NCI-H446 (cell line): ENCODE measurements at places on chromosomes 1 and 21.

DNA sequence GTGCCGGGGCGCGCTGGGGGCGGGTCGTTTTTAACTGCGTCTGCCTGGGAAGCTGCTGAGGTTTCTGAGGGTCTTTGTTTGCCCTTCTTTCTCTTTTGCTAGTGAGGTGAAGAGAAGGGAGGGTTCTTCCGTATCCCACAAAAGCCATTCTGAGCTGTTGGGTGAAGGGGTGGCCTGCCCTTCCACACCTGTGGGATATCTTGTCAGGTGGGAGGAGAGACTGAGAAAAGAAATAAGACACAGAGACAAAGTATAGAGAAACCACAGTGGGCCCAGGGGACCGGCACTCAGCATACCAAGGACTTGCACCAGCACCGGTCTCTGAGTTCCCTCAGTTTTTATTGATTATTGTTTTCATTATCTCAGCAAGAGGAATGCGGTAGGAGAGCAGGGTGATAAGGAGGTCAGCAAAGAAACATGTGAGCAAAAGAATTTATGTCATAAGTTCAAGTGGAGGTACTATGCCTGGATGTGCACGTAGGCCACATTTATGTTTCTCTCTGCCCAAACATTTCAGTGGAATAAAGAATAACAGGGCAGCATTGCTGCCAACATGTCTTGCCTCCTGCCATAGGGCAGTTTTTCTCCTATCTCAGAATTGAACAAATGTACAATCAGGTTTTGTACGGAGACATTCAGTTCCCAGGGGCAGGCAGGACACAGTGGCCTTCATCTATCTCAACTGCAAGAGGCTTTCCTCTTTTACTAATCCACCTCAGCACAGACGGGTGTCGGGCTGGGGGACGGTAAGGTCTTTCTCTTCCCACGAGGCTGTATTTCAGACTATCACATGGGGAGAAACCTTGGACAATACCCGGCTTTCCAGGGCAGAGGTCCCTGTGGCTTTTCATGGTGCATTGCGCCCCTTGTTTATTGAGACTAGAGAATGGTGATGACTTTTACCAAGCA lies 972 bp downstream of the PGBD2 start:
- no peak for DNase-seq

- no peak for DNase-seq
These were observed 169.8 kb downstream of the SYT2 start for GRCh38 chr1:202540448-202540847.

DNA sequence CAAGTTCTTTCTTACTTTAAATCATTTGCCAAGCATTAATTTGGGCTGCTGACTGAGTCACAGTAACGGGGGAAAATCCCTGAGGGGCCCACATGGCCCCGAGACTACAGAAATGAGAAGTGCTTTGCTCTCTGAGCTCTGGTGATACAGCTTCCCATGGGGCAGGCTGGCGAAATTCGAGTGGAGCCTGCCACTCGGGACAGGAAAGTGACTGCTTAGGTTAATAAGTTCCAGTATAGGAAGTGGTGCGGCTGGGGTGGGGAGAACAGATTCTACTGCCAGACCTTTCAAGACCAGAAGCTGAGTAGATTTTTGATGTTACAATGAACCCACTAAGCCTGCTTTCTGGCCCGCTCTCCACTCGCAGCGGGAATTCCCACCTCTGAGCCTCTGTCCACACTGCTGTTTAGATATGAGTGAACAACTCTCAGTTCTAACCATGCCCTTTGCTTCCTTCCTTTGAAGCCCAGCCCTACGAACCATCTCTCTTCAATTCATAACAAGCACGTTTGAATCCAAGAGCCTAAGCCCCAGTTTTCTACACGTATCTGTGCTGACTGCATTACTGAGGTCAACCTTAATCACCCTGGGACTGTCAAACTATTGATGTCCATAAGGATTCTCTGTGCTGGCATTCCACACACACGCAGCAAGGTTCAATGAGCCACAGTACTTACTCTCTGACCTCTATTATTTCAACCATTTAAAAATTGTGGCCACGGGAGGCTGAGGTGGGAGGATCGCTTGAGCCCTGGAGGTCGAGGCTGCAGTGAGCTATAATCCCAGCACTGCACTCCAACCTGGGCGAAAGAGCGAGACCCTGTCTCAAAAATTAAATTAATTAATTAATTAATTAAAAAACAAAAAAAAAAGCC lies 9.6 kb downstream of the ZBTB17 start:
- DNase-seq: no peak

DNA sequence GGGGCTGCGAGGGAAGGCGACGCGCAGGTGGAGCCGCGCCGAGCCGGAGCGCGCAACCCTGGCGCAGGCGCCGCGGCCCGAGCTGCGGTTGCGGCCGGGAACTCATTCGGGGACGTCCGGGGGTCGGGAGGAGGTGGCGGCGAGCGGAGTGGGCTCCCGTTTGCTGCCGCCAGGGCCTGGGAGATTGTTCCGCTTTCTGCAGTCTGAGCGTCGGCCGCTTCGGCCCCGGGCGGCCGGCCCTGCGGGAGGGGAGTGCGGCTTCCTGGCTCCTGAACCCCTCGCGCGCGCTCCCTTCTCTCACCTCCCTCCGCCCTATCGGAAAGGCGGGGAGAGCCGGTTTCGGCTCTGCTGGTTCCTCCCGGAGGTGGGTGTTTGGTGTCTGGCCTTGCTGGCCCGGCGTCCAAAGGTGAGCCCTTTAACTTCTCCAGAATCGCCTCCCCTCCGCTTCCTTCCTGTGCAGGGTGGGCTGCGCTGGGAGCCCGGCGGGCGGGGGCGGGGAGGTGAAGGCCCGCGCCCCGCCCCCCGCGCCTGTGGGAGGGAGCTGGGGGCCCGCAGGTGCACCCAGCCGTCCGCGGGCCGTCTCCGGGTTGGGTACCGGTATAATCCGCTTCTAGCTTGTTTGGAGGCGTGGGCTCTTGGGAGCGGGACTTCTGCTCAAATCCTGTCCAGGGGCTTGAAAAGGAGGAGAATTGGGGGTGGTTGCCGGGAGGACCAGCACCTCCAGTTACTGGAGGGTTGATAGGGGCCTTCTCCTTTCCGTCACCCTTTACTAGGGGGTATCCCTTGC lies 683 bp downstream of the LRRC8D start:
- peak; percentile 52 for DNase-seq

- no peak for DNase-seq
These were observed 7.6 kb downstream of the PPFIA4 start for GRCh38 chr1:203033917-203034316.

DNA sequence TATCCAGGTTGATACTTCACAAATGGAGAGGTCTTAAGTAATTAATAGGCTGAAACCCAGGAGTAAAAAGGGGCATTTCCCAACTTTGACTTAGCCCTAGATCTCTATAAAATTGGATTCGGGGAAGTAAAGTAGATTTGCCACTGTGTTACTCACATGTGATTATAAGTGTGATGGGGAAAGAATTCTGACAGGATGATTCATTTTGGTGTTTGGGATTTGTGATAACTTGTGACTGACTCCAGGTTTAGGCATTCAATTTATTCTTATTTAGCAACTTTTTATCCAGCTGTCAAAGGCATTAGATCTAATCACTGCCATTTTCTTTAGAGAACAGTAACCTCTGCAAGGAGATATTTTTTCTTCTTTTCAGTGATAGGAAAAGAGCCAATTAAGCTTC lies 175.5 kb downstream of the ASTN1 start:
- DNase-seq: no peak

GRCh38 chr1:58155418-58156123 lies 391.0 kb downstream of the OMA1 start:
- no peak for DNase-seq

DNA sequence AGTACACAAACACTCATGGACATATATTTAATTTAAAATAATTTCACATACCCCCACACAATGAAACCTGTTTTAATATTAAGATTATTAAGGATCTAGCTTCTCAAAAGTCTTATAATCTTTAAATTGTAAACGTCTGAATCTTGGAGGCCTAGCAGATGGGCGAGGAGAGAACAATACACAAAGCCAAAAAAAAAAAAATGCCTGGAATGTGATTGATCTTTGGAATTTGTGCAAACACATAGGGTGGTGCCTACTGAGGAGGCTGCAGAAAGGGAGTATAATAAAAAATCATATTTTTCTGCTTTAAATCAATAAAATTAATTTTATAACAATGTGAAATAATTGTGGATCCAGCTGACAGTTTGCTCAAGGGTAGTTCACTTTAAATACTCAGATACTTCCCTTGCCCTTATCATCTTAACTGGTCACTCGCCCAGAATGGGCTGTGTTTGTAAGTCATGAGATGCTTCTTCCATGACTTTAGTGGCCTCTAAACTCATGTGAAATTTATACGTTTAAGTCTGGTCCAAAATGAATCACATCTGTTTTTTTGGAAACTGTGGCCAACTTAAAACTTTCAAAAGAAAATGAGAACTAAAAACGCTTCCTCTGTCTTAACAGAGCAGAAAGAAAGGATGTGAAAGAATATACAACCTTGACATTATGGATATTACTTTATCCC lies 802.8 kb upstream of the CXADR start:
- no peak for DNase-seq

DNA sequence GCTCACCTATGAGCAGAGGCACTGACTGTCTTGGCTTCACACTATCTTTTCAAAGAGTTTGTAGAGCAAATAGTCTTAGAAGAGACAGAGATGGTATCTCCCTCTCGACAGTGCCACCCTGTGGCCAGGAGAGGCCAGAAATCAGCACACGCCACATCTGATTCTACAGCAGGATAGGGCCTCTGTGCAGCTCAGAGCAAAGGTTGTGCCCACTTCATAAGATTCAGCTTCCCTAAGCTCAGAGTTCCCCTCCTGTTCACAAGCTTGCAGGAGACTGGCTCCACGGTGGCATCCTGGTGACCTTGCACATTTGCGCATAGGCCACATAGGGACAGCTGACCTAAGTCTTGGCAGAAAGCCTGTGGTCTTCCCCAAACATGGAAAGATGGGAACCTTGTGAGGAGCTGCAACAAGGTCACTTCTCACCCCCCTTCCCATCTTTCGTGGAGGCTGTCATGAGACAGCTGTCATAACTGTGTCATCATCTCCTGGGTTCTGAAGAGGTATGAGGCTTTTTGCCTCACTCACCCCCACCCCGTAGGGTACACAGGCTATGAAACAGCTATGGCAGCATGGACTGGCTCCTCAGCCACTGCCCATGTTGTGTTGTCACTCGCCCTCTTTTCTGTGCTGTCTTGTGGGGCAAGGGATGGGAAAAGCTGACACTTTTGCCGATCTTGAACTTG lies 3.0 kb downstream of the ITLN2 start:
- peak; percentile 50 for DNase-seq

GRCh38 chr1:164583196-164583595 lies 24.2 kb downstream of the PBX1 start:
- DNase-seq: no peak

DNA sequence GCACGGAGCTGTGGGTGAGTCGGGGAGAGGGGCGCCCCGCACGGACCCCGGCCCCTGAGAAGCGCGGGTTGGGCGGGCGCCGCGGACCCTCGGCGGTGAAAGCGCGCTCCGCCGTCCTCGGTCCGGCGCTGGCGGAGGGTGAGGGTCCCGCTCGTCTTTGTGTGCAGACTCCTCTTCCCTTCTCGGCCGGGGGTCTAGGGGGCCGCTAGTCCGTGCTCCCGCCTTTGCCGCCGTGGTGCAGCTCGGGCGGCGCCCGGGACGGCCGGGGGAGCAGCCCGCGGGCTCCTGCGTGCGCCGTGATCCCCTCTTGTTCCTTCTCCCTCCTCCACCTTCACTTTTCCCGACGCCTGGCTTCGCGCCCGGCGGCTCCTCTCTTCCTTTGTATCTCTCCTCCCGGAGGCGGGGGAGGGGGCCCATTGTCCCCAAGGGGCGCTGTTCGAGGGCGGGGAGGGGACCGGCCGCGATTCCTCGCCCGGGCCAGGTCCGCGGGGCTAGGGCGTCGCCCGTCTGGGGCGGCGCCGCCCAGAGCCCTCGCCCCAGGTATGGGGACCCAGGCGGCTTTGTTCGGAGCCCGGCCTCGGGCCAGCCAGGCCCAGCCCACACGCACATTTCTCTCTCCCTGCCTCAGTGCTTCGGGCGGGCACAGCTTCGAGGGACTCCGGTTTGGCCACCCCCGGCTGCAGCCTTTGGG lies 519 bp downstream of the FNBP1L start:
- DNase-seq: peak; percentile 65

GRCh38 chr21:28675331-28676041 lies 317.2 kb downstream of the LTN1 start:
- DNase-seq: peak; percentile 18

GRCh38 chr1:89733748-89734147 lies 87.1 kb upstream of the LRRC8D start:
- DNase-seq: no peak

GRCh38 chr1:7299329-7299799 lies 471.7 kb upstream of the VAMP3 start:
- DNase-seq: peak; percentile 45

- DNase-seq: no peak
These were observed 9.3 kb downstream of the CHD5 start for GRCh38 chr1:6170742-6171201.

DNA sequence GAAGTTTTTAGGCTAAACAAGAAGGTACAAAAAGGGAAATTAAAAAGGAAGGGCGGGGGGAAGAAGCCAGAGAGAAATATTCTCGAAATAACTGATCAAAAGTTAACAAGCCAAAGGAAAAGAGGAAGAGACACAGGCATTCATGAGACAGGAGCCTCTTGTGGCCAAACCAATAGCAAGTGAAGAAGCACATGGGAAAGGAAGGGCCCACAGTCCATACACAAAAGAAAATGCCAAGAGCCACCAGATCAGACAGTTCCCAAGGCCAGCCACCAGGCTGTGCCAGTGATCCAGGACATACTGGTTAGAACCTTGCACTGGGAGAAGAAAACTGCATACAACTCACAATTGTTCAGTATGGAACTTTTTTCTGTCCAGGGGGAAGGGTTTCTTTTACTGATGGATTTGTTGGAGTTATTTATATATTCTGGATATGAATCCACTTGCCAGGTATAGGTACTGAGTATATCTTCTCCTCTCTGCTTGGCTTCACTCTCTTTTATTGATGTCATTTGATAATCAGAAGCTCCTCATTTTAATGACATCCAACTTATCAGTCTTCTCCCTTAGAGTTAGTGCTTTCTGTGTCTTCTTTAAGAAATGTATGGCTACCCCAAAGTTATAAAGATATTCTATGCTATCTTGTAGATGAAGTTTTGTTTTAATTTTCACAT lies 76.8 kb downstream of the CD46 start:
- DNase-seq: peak; percentile 10

GRCh38 chr1:2591581-2592261 lies 5.1 kb downstream of the PRXL2B start:
- no peak for DNase-seq

DNA sequence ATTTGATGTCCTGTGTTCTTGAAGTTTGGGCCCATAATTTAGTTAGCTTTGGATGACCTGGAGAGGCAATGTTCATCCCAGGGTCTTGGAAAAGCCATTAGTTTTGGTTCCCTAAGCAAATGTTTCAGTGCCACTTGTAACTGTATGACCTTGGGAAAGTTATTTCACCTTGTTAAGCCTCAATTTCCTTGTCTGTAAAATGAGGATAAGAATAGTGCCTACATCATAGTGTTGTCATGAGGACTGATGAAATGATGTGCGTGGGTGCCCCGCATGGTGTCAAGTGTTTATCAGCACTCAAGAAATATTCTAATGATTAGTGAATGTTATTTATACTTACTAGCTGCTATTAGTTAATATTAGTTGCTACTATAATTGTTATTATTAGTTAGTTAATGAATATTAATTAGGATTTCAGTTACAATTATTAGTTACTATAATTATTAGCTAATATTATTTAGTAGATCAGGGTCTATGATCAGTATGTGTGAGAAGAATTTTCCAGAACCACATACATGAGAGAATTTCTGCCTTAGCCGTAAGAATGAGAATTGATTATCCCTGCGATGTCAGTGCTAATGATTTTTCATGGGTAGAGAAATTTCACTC lies 1.9 kb downstream of the SH3BGR start:
- no peak for DNase-seq

GRCh38 chr1:192626366-192627179 lies 9.4 kb upstream of the RGS13 start:
- DNase-seq: no peak
